ENCODE measurements at places on chromosomes 4 and X.
A peak's percentile ranks its signal among the peaks of the same experiment; 100 is the strongest.

- no peak for DNase-seq
These were observed 463.8 kb upstream of the PABPC4L start for GRCh38 chr4:134665429-134665828.

GRCh38 chrX:148588649-148589310, 88.4 kb downstream of the AFF2 start:
- DNase-seq, result peak; percentile 49

GRCh38 chrX:1144293-1144692, 68.2 kb downstream of the CRLF2 start:
- DNase-seq, result no peak

- peak; percentile 45 for DNase-seq
These were observed 2.7 kb downstream of the GEMIN8 start for GRCh38 chrX:14027036-14027435.

DNA sequence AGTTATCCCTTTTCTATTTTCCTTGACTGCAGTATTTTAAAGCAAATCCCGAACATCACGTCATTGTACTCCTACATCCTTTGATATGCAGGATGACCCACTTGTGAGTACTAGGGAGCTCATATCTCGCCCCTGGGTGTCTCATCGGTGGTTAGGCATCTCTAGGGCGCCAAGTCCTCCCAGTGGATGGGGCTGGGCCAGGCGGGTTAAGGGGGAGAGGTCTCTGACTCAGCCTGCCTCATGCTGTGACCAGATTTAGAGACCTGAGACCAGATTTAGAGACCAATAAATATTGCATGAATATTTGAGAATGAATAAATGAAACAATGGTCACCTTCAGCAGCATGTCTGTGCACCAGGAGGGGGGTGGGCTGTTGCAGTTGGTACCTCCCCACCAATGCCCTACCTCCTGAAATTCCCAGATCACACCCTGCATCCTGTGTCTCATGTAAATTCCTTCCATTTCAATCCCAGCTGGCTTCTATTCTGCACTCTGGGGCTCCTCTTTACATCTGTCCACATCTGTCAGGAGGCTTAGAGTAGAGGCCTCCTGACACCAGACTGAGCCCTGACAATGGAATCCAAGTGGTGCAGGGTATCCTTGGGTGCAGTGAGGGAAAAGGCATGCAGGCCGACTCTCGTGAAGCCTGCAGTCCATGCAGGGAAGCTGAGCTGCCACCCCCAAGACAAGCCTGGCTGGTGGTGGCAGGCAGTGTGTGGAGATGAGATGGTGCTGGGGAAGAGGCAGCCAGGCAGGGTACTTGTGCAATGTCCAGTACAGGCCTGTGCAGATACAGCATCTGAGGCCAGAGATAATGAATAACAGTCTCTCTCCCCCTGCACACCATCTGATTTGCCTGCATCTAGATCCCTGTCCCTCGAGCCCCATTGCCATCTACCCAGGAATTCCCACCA, 5.2 kb downstream of the APLN start:
- no peak for DNase-seq

DNA sequence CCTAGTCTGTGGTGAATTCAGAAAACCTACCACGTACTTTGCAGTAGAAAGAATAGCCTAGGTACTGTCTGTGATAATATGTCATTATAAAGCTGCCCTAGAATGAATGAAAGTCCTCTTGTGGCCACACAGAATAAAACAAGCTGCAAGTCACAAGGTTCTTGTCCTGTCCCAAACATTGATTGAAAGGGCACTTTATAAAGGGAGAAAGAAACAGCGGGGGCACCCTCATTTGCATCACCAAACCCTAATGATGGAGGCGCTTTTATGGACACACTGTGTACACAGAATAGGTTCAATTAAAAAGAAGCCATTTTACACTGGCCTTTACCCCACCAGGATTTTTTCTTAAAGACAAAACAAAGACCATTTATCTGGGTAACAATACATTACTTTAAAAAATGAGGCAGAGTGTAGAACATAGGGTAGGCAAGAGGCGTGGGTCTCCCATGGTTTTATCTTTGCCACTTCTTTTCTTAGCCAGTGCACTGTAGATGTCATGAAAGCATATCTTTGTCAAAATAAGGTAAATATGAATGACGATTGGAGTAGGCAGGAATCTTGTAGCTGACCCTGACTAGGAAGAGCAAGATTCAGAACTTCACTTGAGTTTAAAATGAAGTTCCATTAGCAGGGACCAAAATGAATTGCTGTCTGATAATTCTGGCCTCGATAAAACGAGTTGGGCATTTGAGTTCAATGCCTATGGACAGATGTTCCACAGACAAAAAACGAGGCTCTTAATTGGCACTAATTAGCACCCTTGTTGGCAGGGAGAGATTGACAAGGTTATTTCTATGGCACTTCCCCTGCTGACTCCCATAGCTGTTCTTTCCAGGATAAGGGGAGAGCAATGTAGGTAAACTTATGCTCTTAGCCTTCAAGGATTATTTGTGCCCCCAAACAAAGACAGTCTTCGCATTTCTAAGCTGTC, 365.1 kb downstream of the AFF2 start:
- peak; percentile 11 for DNase-seq

GRCh38 chr4:88528861-88529260, 5.3 kb upstream of the PYURF start:
- no peak for DNase-seq

Data from OCI-LY7 (cell line).